ENCODE measurements at places on chromosomes 5 and 9.

DNA sequence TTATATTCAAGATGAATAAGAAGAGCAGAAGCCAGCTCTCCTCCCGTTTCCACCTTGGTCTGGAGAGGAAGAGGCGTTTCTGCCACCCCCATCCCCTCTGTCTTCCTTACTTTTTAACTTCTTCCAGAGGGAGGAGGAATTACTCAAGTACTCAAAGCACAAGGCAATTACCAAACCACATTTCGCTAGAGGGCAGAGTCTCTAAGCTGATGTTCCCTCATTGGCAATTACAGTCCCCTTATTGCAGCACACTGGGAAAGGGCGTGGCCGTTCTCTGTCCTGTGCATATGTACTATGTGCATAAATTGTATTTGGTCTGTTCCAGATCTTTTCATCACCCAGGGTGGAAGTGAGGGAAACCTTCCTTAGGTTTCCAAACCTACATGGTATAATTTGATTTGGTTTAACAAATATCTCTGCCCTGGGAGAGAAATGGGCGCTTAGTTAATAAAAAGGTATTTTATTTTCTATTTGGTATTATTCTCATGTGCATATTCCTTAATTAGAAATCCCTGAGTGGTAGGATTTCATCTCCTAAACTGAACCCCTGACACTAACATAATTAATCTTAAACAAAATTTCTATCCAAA lies 29.8 kb upstream of the ALDOB start:
- peak; percentile 83 for DNase-seq

- no peak for DNase-seq
These were observed 14.3 kb downstream of the CDC42SE2 start for GRCh38 chr5:131277875-131278740.

- DNase-seq = peak; percentile 85
These were observed 348.5 kb downstream of the BNC2 start for GRCh38 chr9:16521868-16522411.

DNA sequence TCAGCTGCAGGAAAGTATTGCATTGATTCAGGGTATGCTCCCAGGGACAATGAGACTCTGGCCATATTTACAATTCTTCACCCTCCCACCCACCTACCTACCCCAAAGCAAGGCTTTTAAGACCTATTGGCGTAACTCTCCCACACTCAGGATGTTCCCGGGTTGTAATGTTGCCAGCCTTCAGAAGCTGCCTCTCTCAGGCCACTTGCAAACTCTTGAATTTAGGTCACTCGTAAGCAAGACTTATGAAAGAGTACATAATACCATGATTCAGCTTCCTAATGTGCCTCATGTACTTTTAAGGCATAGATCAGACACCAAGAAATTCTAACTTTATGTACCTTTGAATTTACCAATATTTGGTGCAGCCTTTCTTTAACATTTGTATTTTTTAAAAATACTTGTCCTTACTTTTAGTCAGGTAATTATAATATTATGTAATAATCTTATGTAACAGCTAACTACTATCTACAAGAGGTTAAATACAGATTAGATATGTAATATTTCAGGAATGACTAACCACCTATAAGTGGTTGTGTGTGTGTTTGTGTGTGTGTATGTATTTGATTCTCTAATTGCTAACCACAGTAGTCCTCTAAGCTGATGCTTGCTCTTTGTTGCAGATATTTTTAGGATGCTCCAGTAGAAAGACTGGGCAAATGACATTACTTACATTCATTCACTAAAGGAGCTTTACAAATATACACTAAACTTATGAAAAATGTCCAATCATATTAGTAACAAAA lies 630.5 kb upstream of the MEF2C start:
- DNase-seq = no peak

DNA sequence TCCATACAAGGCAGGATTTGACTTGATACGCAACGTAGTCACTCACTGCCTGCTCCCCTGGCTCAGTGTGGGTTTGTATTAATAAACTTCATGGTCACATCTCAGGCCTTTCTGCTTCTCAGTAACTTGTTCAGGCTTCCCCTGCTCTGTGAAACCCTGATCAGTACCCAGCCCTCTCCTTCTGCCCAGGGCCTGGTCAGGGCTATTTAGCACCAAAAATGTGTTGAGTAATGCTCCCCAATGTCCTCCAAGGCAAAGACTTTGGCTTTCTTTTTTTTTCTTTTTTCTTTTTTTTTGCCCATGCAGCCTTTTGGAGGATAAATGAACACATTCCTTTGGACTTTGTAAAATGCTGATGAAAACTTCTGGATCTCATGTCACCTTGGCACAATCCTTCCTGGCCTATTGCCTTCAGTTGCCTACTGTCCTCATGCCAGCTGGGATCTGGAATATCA lies 399.2 kb upstream of the KLF4 start:
- DNase-seq = peak; percentile 50

- no peak for DNase-seq
These were observed 121.4 kb downstream of the NFIB start for GRCh38 chr9:14192556-14192955.

GRCh38 chr9:36823466-36823865 lies 210.6 kb downstream of the PAX5 start:
- no peak for DNase-seq

DNA sequence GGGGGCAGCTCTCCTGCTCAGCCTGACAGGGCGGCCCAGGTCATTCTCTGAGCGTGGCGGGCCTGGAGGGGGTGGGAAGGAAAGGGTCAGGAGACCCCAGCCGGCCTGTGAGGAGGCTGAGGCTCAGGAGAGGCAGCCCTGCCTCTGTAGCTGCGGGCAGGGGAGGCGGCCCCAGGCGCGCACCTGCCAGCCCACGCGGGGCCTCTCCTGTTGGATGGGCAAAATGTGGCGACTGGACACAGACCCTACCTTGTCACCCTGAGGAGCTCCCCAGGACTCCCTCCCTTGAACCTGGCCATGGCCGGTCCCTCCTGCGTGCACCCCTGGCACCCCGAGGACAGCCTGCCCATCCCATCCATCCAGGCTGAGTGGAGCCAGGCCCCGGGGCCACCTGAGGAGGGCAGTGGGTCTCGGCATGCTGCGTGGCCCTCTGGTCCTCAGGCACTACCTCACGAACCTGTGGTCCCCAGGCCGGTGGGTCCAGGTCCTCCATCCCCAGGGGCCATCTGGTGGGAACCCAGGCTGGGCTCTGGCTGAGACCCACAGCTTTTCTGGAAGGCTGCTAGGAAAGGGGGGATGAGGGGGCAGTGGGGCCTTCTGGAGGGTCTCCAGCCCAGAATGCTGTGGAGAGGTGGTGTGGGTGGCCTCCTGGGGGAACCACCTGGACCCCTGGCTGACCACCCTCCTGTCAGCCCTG lies 15.1 kb upstream of the NRARP start:
- peak; percentile 8 for DNase-seq

GRCh38 chr5:76791461-76791860 lies 27.4 kb upstream of the F2RL1 start:
- DNase-seq = no peak

DNA sequence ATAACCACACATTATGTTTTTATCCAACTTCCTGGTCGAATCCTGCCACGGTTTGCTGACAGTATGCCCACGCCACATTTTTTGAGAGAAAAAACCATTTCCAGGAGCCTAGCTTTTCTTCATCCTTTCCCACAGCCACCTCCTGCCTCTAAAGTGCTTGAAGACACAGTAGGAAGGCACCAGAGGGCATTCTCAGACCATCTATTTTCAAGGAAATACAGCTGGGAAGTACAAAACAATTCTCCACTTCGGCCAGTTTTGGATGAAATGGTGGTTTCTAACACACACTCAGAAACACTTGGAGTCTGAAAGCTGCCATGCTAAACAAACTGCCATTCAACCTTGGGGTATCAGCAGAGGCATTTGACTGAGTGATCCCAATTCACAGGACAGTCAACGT lies 86.3 kb upstream of the RPS23 start:
- DNase-seq = peak; percentile 69

GRCh38 chr9:109889456-109889855 lies 109.5 kb downstream of the PALM2AKAP2 start:
- DNase-seq = no peak

DNA sequence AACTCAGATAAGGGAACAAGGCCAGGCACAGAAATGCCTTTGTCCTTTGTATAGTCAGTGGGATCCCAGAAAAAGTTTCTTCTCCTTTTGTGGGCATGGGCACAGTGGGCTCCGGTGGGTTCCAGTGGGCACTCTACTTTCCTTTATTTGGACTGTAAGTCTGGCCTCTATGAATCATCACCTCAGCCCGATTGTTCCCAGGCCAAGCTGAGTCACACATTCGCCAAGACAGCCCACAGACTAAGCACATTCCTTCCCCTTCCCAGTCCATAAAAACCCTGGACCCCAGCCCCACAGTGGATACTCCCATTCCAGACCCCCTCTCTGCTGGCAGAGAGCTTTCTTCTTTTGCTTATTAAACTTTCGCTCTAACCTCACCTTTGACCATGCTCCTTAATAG lies 165.0 kb downstream of the FBXL17 start:
- no peak for DNase-seq

DNA sequence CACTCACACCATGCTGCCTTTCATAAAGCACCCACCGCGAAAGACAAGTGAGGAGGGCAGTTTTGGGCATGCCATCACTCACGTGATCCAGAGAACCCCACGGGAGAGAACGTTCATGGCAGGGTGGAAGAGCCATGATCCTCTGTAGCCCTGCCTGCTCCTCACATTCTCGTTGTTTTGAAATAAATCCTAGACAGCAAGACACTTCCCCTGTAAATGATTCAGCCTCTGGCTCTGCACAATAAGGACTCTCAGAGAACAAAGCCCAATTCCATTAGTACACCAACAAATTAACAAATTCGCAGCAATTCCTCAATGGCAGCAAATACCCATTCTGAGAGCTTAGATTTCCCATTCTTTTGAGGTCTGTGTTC lies 71.5 kb downstream of the WNK2 start:
- DNase-seq = no peak

GRCh38 chr9:82930116-82930515 lies 132.8 kb downstream of the RASEF start:
- DNase-seq = no peak

DNA sequence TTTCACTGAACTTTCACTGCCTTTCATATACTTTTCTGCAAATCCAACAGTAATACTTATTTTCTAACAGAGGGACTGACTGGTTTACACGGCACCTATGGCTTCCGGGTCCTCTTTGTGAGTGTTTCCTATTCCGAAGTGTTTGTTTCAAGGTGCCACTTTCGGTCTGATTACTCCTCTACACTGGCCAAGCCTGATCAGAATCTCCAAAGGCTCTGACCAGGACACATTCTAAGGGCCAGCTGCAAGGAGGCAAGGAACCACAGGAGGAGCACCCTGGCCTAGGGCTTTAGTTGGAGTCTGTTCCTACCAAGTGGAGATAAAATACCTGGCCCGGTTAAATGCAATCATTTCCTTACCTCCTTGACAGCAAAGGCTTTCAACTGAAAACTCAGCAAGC lies 132.1 kb downstream of the GLIS3 start:
- DNase-seq = no peak

- no peak for DNase-seq
These were observed 39.8 kb upstream of the SLC24A2 start for GRCh38 chr9:19828576-19829109.

- DNase-seq = no peak
These were observed 236.5 kb upstream of the TRIM32 start for GRCh38 chr9:116450378-116451139.

DNA sequence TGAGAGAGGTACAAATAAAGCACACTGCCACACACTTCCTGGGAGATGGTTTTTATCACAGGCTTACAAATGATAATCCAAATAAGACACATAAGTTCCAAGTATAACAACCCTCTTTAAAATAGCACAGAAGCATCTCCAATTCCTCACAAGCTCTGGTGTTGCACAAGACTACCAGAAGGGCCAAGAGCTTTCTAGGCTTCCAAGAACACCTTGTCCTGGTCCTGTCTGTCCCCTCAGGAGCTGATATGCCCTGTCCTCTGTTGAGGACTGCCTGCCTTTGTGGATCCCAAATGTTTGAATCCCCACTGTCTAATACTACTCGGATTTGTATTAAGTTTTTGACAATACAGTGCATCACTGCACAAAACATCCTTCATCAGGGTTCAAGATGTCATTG lies 110.1 kb downstream of the SPOCK1 start:
- DNase-seq = no peak

GRCh38 chr5:154646745-154647113 lies 108.4 kb upstream of the LARP1 start:
- no peak for DNase-seq
